HuH-7.5 (cell line): ENCODE measurements at places on chromosomes 7 and 10.

- DNase-seq = no peak
These were observed 180.2 kb upstream of the TPK1 start for GRCh38 chr7:145016068-145016467.

DNA sequence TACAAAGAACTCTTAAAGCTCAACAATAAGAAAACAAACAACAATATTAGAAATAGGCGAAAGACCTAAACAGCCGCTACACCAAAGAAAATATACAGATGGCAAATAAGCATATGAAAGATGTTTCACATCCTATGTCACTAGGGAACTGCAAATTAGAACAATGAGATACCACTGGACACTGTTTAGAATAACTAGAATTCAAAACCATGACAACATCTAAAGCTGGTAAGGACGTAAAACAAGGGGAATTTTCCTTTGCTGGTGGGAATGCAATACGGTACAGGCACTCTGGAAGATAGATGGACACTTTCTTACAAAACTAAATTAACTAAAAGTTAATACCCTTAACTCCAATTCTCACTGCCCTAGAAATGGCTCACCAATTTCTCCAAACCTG is 44.5 kb downstream of the THSD7A start:
- no peak for DNase-seq

DNA sequence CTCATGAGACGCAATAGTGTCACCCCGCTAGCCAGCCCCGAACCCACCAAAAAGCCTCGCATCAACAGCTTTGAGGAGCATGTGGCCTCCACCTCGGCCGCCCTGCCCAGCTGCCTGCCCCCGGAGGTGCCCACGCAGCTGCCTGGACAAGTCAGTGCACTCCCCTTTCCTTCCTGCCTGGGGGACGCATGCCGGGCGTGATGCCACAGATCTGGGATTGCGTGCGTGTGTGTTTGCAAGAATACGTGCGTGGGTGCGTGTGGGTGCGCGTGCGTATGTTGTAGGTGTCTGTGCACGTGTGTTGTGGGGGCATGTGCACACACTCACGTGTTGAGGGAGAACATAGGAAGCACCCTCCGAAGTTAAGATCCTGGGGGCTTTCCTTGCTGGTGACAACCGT is 23.5 kb downstream of the PFKFB3 start:
- no peak for DNase-seq

GRCh38 chr7:103824251-103824650 is 165.2 kb downstream of the RELN start:
- no peak for DNase-seq

- DNase-seq = no peak
These were observed 884.5 kb upstream of the POT1 start for GRCh38 chr7:125814100-125814499.

- DNase-seq = no peak
These were observed 117.4 kb downstream of the TES start for GRCh38 chr7:116327752-116328151.

DNA sequence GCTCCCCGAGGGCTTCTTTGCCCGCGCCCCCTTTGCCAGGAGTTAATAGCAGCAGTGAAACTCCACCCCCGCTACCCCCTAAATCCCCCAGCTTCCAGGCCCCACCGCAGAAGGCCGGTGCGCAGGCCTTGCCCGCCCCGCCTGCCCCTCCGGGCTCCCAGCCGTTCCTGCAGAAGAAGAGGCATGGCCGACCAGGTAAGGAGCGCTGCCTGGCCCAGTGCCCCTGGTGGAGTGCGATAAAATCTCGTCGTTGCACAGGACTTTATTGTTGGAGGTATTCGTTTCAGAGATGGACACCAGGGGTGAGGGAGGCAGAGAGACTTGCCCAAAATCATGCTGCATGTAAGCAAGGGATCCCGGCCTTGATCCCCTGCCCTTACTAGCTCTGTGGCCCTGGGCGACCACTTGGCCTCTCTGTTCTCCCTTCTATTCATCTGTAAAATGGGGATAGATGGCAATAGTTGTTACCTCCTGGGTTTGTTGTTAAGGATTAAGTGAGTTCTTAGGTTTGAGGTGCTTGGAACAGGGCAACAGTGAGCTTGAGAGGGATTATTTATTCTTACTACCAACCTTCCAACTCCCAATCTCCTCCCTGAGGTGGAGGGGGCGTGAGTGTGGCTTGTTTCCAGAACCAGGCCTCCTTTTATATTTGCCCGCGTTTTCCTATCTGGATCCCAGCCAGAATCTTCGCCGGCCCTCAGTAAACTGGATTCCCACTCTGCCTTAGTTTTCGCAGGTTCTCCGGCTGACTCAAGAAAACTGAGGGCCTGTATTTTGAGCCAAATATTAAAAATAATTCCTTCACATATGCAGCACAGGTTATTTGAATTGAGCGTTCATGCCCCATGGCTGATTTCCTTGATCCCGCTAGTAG is 78.3 kb downstream of the WIPF3 start:
- no peak for DNase-seq

DNA sequence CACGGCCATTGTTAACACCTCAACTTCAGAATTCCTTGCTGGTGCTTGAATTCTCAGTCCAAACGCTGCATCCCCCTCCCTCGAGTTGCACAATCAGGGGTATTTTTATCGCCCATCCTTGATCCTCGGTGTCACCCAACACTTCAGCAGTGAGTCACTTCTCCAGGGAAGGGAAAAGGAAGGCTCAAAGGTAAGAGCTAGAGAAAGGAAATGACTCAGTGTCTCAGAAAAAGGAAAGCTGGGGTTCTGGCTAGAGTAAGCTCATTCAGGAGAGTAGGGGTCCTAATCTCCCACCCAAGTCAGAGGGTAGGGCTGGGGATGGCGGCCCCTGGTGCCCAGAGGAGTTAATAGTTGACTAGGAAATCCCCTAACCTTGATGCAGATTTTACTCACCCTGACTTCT is 39.8 kb upstream of the TRIM8 start:
- DNase-seq = no peak

GRCh38 chr7:80097756-80098155 is 36.9 kb upstream of the GNAI1 start:
- DNase-seq = no peak

GRCh38 chr10:48792687-48793096 is 108.0 kb downstream of the WDFY4 start:
- DNase-seq = no peak

GRCh38 chr7:32164341-32164996 is 94.3 kb upstream of the PDE1C start:
- DNase-seq = peak; percentile 14

GRCh38 chr10:61992671-61993668 is 91.5 kb downstream of the ARID5B start:
- no peak for DNase-seq

DNA sequence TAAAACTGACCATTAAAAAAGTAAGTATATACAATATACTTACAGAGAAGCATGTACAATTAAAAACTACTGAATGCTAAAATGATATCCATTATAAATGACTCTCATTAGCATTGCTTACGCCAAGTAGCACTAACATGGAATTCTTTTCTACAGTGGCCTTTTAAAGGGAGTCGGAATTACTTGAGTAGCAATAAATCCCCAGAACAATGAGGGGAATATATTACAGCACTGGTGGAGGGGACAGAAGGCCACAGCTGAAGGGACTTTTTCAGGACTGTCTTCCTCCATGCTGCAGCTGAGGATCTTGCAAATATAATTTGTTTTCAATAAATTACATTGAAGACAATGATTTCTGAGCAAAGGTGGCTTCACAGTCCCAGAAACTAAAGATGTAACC is 97.0 kb downstream of the ALOX5 start:
- no peak for DNase-seq

GRCh38 chr10:97454330-97455036 is 8.5 kb downstream of the ZDHHC16 start:
- no peak for DNase-seq

GRCh38 chr10:128981881-128982615 is 485.0 kb upstream of the MGMT start:
- DNase-seq = no peak

- DNase-seq = no peak
These were observed 1.0 kb upstream of the ZDHHC4 start for GRCh38 chr7:6576024-6576866.

- DNase-seq = peak; percentile 61
These were observed 25.9 kb upstream of the YAE1 start for GRCh38 chr7:39540320-39540719.

- DNase-seq = no peak
These were observed 178.7 kb upstream of the GDF10 start for GRCh38 chr10:47121336-47121735.

DNA sequence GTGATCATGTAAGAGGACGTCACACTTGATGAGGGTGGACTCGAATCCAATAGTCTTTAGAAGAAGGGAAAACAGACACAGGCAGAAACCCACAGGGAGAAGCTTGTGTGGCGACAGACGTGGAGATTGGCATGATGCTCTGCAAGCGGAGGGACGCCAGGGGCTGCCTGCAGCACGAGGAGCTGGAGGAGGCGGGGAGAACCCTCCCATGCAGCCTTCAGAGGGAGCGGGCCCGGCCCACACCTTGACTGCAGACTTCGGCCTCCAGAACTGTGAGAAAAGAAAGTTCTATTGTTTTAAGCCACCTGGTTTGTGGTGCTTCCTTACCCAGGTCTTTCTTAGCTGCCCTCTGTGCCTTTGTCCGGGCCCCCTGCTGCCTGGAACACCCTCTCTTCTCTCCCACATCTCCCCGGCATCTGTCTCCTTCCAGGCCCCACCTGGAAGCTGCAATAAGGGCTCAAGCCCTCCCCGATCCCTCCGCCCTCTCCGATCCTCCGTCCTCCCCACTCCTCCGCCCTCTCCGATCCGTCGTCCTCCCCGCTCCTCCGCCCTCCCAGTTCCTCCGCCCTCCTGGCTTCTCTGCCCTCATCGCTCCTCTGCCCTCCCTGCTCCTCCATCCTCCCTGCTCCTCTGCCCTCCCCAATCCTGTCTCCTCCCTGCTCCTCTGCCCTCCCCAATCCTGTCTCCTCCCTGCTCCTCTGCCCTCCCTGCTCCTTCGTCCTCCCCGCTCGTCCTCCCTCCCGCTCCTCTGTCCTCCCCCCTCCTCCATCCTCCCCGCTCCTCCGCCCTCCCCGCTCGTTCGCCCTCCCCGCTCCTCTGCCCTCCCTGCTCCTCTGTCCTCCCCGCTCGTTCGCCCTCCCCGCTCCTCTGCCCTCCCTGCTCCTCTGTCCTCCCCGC is 17.4 kb upstream of the PRKAG2 start:
- no peak for DNase-seq

DNA sequence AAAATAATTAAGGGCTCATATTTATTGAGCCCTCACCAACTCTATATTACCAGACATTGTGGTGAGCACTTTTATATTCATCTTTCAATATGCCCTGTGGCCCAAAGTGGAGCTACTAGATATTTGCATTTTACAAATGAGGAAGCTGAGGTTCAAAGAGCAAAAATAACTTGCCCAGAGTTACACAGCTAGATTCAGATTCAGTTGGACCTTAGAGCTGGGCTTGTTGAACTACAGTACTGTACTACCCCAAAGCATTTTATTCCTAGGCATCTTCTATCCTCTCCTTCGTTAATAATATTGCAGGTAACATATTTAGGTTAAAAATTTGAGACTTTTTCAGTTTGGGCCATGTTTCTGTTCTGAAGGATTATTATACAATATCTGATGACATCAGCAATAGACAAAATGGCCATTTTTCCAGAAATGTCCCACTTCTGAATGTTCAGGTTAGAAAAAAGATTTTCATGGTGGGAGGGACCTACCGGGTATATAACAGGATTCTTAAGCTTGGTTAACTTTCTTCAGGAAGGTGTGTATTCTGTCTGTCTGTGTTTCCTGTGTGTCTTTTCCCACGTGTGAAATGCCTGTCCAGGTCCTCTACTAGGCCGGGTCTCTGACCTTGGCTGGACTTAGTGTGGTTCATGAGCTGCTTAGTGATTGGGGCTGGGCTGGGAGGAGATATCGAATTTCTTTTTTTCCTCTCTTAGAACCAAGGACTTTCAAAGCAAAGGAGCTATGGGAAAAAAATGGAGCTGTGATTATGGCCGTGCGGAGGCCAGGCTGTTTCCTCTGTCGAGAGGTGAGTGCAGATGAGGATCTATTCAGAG is 13.6 kb downstream of the PRXL2A start:
- no peak for DNase-seq

- DNase-seq = no peak
These were observed 268.4 kb upstream of the SP4 start for GRCh38 chr7:21159506-21159905.

- DNase-seq = no peak
These were observed 248.0 kb downstream of the PRPF18 start for GRCh38 chr10:13834581-13835286.

- DNase-seq = no peak
These were observed 76.0 kb upstream of the DNAAF5 start for GRCh38 chr7:650339-651031.

GRCh38 chr7:2108501-2109250 is 124.1 kb downstream of the MAD1L1 start:
- DNase-seq = no peak

DNA sequence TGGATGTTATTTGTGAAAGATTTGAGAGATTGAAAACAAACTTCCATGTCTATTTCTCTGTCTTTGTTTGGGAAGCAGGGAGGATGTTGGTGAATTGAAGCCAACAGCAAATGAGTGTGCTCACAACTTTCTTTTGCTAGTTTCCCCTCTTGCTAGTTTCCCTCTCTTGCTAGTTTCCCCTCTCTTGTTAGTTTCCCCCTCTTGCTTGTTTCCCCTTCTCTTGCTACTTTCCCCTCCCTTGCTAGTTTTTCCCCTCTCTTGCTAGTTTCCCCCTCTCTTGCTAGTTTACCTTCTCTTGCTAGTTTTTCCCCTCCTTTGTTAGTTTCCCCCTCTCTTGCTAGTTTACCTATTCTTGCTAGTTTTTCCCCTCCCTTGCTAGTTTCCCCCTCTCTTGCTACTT is 613.3 kb downstream of the LRMDA start:
- no peak for DNase-seq

DNA sequence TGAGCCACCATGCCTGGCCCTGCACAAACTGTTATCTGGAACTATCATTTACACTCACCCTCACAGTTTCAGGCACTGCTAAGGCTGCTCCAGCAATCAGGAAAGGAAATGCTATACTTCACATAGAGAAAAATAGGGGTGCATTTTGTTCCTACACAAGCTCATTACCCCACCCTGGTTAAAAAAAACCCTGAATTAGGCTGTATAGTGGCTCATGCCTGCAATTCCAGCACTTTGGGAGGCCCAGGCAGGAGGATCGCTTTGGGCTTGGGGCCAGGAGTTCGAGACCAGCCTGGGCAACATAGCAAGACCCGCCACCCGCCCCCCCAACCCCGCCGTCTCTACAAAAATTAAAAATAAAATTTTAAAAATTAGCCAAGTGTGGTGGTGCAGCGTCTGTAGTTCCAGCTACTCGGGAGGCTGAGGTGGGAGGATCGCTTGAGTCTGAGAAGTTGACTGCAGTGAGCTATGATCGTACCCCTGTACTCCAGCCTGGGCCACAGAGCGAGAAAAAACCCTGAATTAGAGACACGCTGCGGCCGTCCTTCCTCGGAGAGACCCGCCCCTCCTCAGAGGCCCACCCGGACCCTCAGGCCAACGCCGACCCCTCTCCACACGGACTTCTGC is 539 bp downstream of the PTCD1 start:
- DNase-seq = no peak

- no peak for DNase-seq
These were observed 76.8 kb downstream of the TPST1 start for GRCh38 chr7:66281678-66282590.

- DNase-seq = no peak
These were observed 73.4 kb downstream of the CPED1 start for GRCh38 chr7:121061677-121062582.

- DNase-seq = peak; percentile 49
These were observed 880.6 kb downstream of the LRMDA start for GRCh38 chr10:76311752-76312636.

- no peak for DNase-seq
These were observed 201.7 kb downstream of the AUTS2 start for GRCh38 chr7:69799990-69800389.
